ENCODE measurements at places on chromosomes 2 and 18.
A peak's percentile ranks its signal among the peaks of the same experiment; 100 is the strongest.

DNA sequence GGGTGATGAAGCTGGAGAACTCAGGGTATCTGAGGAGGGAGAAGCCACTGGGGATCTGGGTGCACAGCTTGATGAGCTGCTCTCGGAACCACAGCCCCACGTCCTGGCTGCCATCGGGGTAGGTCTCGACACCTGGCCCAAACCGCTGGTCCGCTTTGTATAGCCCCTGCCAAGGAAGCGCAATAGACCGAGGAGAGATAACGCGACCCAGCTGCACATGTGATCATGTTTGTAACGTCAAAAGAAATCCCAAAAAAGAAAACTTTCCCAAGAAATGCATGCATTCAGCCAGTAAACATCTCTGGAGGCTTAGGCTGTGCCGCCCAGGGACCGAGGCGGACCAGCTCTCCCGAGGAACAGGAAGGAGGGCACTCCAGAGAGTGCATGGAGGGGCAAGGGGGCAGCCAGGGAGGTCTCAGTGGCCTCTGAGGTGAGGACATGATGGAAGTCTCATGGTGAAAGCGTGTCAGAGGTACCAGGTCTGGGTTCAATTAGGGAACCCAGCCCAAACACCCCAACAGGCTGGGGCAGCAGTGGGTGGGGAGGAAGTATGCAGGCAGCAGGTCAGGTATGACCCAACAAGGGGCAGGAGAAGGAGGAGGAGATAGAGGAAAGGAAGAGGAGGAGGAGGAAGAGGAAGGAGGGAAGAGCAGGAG lies 28.3 kb downstream of the ANKMY1 start:
- DNase-seq = no peak

- no peak for DNase-seq
These were observed 177.2 kb downstream of the NEDD4L start for GRCh38 chr18:58221060-58221725.

GRCh38 chr2:173672573-173673340 lies 292.4 kb downstream of the SP3 start:
- no peak for DNase-seq

GRCh38 chr2:141392517-141393213 lies 738.2 kb downstream of the LRP1B start:
- no peak for DNase-seq

DNA sequence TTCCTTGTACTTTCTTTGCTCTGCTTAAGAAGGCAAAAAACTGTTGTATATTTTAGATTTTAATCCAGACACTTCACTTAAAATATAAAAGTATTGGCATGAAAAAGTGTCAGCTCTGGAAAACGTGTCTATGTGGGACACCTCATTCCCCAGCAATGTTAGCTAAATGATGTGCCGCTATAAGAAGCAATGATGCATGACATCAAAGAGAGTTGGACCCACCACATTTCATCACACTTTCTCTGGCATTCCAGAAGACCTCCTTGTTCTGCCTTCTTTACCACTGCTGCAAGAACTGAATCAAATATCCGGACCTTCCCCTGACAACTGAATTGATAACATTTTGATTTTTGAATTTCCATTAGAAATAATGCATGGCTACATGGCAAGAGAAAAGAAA lies 242.4 kb upstream of the TANK start:
- no peak for DNase-seq

DNA sequence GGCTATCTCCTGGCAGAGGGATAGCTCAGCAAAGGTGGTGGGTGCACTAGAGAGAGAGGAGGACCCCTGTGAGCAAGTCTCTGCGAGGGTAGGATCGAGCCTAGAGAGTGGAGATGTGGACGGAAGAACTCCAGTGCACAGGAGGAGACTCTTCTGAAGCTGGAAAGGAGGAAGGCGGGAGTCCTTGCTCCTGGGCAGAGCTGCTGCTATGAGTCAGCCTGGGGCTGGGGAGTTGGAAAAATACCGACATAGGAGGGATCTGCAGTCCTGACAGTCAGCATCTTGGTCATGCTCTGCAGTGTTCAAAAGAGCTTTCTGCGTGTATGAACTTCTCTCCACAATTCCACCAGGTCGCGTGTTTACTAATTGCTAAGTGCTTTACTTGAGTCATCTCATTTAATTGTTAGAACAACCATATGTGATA lies 233.8 kb downstream of the LDLRAD4 start:
- no peak for DNase-seq

DNA sequence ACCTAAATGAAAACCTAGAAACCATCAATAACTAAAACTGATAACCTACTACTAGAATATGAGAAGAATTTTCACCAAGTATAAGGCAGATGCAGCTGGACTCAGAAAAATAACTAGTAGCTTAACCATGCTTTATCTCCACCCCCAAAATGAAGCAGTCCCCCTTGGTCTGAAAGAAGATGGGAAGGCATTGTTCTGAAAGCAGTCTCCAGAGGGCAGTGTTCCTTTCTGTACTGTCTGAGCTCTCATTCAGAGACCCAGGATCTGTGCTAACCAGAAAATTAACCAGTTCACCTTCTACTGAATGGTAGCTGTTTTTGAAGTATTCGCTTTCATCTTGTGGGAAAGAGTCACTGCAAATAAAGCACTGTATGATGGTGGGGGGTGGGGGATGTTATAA lies 273.0 kb downstream of the PDE11A start:
- DNase-seq = peak; percentile 22

DNA sequence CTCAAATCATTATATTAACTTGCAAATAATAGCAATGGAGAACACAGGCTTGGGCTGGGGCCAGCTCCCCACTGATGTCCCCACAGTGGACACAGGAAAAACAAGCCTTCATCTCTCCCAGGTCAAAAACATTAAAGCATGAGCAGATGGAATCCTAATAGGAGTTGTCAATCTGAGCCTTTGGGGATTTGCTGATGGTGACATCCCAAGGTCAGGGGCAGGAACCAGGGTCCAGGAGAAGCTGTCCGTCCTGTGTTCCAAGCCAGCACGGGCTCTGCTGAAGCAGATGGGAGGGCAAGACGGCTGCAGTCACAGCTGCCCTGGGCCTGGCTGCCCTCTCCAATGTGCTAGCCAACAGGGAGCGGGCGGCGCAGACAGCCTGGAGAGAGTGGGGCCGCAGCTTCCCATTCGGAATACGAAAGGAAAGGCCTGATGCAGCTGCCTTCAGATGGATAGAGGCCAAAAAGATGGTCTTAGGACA lies 135.5 kb downstream of the NDUFA10 start:
- no peak for DNase-seq

GRCh38 chr2:9547262-9547991 lies 8.2 kb downstream of the ADAM17 start:
- no peak for DNase-seq

GRCh38 chr2:149064365-149064841 lies 25.9 kb downstream of the LYPD6B start:
- no peak for DNase-seq

GRCh38 chr18:42082415-42083234 lies 127.6 kb downstream of the PIK3C3 start:
- DNase-seq = no peak

DNA sequence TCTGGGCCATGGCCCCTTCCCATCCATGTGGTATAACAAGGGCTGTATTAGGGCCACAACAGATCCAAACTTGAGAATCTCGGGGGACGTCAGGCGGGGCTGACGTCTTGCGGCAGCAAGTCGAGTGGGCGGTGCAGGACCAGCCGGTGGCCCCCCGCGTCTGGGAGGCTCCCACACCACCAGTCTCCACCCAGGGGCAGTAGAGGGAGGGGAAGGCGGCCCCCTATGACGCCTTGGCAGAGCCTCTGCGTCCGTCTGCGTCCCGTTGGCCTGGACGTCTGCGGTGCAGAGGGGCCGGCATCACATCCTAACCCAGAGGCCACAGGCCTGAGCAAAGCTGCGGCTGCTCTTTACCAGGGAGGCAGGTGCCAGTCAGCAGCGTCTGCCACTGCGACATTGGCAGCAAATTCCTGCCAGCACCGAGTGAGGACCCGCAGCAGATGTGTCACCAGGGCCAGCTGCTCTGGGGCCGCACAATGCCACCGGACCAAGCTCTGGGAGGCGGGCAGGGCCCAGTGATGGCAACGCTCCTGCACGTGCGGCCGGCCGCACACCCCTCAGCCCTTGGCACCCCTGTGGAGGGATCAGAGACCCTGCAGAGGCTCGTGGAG lies 73.8 kb downstream of the KCNG2 start:
- DNase-seq = no peak

DNA sequence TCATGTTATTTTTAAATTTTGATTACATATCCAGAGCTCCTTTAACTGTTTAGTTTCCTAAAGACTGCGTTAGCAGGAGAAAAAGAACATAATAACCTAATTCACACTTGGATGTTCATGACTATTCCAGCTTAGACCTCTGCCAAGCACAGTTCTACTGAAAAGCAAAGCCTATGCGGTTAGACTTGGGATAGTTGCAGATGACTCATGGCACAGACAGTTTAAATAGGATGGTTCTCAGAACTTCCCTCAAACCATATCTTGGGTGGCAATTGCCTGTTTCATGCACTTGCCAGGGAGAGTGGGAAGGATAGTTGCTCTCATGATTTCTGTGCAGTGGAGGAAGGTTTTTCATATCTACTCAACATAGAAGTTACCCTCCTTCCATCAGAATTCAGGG lies 149.7 kb upstream of the KLHL29 start:
- no peak for DNase-seq

DNA sequence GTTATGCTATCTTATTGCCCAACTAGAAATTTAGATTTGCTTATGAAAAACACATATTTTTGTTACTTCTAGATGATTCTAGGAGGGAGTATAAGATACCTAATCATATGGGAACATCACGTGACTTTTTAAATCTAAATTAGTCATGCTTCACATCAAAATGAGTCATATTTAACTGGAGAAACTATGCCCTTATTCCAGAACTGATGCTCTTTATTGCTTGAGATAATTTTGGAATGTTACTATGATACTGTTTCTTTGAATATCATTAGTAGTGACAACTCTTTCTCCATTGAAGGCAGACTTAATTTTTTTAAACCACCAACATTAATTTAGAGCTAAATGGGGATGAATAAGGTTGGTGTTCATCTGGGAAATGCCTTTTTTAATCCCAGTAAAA lies 19.9 kb upstream of the ELAC1 start:
- no peak for DNase-seq

- DNase-seq = no peak
These were observed 31.0 kb upstream of the SLC9A2 start for GRCh38 chr2:102588213-102588939.

- no peak for DNase-seq
These were observed 98.3 kb downstream of the KLF7 start for GRCh38 chr2:207067473-207067872.

- DNase-seq = no peak
These were observed 30.8 kb downstream of the PLB1 start for GRCh38 chr2:28526527-28527132.

DNA sequence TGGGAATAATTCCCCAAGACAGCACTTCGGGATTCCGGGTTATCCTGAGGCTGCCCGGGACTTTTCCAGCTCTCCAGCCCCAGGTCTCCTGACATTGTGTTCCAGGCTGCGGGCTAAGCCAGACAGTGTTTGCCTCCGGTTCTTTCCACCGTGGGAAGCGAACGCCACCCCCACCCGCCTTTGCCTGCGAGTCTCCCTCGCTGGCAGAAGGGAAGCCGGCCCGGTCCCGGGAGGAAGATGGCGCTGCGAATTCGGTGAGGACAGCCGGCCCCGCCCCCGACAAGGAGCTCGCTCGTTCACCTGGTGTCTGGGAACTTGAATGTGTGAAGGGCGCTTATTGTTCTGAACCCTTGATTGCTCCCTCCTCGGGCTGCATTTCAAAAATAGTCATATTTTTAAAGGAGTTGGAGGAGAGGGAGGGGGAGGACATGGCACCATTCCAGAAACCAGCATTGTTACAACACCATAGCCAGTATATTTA lies 2.9 kb downstream of the LRATD1 start:
- DNase-seq = peak; percentile 80

DNA sequence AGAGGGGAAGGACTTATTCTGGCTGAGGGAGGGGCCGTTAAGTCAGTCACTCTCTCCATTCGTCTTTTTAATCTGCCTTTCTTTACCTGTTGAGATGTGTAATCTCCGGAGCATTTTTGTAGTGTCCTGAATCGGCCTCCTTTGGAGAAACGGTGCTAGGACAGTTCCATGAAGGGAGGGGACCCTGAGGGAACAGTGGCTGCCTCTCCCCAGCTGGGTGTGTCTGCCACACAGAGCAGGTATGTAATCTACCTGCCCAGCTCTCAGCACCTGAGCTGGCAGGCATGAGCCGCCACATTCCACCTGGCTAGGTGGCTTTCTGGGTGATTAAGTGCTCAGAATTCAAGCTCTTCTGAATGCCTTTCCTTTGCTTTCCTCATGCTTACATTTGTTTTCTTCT lies 131.2 kb downstream of the WDSUB1 start:
- no peak for DNase-seq

DNA sequence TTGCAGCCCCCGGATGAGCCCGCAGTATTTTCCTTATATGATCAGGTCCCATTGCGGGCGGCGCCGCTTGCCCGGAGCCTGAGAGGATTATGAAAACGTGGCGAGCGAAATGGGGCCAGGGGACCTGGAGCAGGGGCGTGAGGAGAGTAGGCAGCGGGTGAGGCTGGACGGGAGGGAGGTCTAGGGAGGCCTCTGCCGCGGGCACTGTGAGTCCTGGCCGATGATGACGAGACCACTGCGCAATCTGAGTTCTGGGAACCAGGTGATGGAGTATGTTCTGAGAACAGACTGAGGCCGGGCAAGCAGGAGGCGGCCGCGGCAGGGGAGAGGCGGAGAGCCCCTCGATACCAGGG lies 790 bp upstream of the ACAA2 start:
- DNase-seq = peak; percentile 64

GRCh38 chr2:231455222-231455621 lies 9.1 kb downstream of the NCL start:
- no peak for DNase-seq

GRCh38 chr18:48785736-48786454 lies 164.9 kb downstream of the SMAD7 start:
- DNase-seq = no peak

GRCh38 chr2:46666044-46666679 lies 186.8 kb downstream of the TMEM247 start:
- no peak for DNase-seq

- DNase-seq = no peak
These were observed 347.3 kb upstream of the HNRNPA3 start for GRCh38 chr2:176865336-176865735.

DNA sequence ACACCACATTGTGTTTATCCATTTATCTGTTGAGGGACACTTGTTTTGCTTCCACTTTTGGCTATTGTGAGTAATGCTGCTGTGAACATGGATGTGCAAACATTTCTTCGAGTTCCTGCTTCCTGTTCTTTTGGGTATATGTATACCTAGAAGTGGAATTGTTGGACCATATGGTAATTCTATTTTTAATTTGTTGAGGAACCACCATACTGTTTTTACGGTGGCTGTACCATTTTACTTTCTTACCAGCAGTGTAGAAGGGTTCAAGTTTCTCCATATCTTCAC lies 23.1 kb downstream of the ANXA4 start:
- no peak for DNase-seq

- no peak for DNase-seq
These were observed 99.9 kb upstream of the FANCL start for GRCh38 chr2:58341047-58341446.

Data from nephron progenitor cell (in vitro differentiated cells).